Ureter (tissue), 1 donor: ENCODE measurements at places on chromosomes 1 and 21.

GRCh38 chr1:46183079-46183847, 7.0 kb upstream of the P3R3URF start:
- DNase-seq, result peak; percentile 90

- DNase-seq, result no peak
Measured at GRCh38 chr1:245290836-245291235, 136.1 kb downstream of the KIF26B start.

DNA sequence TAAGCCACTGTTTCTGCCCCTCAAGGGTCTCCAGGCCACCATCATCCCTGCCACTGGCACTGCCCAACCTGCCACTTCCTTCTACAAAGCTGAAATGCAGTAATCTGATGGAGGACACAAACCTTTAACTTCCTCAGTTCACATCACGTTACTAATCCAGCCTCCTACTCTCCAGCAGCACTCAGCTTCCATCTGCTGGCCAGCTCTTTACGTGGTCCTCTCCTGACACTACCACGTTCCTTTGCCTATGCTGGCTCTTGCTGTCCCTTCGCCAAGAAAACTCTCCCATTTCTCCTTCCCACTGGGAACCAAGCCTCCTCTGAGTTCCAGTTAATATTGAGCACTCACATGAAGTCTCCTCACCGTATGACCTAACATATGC, 124.0 kb downstream of the EDEM3 start:
- DNase-seq, result no peak

DNA sequence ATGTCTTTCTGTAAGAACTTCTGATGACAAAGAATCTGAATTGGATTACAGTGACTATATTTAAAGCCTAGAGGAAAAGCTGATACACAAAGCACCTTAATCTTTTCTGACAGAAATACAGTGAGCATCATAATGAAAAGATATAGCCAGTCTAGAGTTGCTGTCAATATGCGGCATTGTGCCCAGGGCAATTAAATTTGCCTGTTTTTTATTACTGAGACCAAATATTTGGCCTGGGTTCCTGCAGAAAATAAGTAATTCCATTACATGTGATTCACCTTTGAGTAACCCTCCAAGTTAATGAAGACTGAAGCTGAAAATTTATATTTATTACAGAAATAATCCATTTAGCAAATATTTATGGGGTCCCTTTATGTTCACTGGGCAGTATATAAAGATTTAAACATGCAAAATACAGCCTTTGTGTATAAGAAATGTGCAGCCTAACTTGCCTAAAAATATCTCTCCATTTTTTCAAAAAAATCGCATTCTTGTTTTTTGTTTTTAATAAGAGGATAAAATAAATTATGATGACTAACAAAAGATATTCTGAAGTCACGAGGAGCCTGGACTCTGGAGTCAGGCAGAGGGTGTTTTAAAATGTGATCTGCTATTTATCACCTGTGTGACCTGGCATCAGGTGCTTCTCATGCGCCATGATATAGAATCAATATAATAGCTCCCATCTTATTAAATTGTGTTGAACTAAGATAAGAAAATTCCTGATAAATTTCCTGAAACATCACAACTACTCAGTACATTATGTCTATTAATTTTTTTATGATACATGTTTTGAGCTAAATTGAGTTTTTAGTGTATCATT, 83.6 kb downstream of the SGIP1 start:
- no peak for DNase-seq

DNA sequence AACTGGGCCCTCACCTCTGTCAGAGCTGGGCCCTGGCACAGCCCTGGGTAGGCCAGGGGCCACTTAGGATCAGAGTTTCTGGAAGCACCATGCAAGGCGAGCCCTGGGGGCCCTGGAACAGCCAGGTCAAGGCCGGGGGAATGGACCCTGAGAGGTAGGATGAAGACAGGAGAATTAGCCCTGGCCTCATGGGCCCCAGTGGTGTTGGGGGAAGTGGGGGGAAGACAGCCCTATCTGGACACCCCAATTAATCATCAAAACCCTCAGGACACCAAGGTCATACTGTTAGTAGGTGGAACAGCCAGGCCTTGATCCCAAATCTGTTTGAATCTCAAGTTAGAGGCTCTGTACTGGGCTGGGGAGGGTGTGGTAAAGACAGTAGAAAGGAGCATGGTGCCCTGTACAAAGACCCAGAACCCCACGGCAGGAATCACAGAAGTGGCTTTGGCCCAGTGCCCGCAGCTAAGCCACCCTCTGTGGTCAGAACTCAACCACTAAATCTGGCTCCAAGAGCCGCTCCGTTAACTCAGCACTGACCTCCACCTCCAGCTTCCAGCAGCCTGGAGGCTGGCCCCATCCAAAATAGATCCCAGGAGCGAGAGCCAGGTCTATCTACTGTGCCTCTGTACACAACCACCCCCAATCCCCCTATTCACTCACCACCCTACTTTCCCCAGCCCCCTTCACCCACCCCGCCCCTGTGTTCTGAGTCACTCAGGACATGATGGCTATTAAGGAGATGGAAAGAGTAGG, 14.0 kb upstream of the TRIM63 start:
- DNase-seq, result no peak

DNA sequence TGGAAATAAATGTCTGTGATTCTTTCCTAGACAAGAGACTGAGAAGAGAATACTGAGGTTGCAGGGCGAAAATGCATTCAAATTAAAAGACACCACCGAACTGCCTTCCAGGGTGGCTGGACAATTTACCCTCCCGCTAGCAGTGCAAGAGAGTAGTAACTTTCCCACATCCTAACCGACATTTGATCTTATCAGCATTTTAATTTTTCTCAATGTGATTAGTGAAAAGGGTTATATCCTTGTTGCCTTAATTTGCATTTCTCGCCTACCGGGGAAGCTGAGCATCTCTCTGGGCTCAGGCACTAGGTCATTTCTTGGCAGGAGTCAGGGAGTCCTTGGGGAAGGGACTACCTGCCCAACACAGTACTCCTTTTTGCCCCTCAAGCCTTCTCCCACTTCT, 2.8 kb downstream of the TNFRSF8 start:
- DNase-seq, result no peak

DNA sequence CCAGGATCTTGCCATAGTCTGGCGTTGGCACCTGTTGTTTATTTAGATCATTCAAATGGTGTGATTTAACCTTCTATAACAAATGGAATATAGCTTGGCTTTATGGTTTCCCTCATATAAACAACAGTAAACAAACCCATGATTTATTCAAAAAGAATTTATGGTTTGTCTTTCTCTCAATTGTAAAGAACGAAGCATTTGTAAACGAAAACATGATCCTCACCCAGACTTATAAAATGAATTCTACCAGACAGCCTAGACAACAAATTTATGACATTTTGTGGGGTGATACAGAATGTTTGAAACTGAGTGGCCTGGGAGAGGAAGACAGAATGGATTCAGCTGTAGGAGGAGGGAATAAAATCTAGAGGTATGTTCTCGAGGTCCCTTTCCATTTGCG, 66.1 kb upstream of the PTGFR start:
- no peak for DNase-seq

GRCh38 chr1:117147856-117148588, 26.5 kb upstream of the TRIM45 start:
- DNase-seq, result no peak

- no peak for DNase-seq
Measured at GRCh38 chr1:188433425-188433824, 1604.7 kb downstream of the PLA2G4A start.

DNA sequence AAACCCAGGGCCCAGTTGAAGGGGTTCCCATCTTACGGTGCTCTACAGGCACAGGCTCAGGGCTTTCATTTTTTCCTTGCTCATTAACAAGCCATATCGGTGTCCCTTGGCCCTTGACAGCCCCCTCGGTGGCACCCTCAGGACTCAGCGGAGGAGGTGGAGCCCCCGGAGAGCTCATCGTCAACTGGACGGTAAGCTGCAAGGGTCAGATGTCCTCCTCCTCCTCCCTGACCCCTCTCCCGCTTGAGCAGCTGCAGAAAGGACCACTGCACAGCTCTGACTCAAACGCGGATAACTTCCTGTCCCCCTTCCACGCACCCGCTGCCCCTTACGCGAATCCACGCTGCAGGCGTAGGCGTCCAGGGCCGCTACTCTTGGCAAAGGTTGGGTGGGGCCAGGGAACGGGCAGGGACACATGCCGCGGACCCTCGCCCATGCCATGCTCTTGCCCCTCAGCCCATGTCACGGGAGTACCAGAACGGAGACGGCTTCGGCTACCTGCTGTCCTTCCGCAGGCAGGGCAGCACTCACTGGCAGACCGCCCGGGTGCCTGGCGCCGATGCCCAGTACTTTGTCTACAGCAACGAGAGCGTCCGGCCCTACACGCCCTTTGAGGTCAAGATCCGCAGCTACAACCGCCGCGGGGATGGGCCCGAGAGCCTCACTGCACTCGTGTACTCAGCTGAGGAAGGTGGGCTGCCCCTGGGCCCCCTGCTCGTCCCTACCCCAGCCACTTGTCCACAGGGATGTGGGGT, 14.7 kb downstream of the TMEM81 start:
- DNase-seq, result no peak

DNA sequence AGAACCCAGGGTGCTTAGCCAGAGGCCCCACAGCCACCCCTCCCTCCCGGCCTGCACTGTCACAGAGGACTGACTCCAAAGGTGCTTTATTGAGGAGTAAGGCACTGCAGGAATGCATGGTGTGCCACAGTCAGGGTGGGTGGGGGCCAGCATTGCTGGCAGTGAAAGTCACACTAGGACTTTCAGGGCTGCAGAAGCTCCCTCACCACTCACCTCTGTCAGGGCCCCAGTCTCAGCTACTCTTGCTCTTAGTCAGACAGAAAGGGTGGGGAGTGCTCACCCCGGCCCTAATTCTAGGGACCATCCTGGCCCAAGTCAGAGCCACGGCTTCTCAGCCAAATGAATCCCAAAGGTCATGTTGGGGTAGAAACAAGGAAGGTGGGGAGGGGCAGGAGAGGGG, 19.4 kb downstream of the KNCN start:
- DNase-seq, result no peak

DNA sequence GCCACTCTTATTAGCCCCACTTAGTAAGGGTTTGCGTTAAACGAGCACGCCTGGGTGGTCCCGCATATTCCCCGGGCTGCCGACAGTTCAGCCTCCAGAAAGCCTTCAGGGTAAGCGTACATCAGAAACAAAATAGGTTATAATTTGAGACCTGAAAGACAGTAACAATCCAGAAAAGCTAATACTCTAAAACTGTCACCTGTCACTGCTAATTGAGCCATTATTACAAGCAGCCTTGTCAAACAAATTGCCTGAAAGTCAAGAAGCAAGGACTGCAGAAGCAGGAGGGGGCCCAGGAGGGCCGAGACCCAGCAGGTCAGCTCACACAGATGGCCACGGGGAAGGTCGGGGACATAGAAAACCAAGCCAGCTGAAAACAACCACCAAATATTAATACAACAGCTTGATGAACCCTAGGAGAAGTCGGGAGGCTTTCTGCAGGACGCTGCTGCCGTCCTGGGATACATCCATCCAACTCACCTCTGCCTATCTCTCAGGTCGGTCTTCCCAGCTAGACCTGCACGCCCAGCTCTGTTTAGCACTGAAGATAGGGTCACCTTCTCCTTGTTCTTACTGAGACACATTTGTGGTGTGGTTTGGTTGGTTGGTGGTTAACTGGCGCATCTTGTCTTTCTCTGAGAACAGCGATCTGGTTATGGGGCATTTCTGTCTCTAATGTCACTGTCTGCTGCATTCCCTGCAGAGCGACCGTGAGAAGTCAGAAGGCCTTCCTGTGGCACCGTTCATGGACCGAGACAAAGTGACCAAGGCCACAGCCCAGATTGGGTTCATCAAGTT, 110.8 kb downstream of the WDR4 start:
- DNase-seq, result no peak

DNA sequence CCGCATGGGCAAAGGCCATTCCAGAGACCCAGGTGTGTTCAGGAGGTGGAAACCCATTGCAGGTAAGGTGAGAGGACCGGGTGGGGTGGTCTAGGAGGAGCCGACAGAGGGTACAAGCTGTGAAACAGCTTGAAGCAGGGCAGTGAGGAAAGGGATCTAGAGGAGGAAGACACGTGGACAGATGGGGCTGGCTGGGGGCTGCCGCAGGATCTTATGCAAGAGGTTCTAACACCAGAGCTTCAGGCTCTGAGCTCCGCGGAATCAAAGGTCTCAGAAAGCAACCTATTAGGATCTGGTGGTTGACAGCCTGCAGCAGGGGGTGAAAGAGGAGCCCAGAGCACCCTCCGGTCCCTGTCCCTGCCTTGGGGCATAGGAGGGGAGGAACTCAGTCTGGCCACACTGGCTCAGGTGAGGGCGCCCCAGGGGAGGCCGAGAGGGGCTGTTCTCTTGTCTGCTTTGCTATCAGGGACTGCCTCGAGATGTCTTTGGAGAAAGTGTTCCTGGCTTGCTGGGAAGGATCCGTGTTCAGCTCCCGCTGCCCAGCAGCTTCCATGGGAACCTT, 1.9 kb downstream of the TFF1 start:
- DNase-seq, result no peak

DNA sequence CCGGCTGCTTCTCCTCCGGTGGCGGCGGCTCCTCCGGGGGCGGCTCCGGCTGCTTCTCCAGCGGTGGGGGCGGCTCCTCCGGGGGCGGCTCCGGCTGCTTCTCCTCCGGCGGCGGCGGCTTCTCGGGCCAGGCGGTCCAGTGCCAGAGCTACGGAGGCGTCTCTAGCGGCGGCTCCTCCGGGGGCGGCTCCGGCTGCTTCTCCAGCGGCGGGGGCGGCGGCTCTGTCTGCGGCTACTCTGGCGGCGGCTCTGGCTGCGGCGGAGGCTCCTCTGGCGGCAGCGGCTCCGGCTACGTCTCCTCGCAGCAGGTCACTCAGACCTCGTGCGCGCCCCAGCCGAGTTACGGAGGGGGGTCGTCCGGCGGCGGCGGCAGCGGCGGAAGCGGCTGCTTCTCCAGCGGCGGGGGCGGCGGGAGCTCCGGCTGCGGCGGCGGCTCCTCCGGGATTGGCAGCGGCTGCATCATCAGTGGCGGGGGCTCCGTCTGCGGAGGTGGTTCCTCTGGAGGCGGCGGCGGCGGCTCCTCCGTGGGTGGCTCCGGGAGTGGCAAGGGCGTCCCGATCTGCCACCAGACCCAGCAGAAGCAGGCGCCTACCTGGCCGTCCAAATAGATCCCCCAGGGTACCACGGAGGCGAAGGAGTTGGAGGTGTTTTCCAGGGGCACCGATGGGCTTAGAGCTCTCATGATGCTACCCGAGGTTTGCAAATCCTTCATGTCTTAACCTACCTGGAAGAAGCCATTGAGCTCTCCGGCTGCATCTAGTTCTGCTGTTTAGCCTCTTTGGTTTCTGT, 2.0 kb downstream of the LORICRIN start:
- DNase-seq, result no peak

DNA sequence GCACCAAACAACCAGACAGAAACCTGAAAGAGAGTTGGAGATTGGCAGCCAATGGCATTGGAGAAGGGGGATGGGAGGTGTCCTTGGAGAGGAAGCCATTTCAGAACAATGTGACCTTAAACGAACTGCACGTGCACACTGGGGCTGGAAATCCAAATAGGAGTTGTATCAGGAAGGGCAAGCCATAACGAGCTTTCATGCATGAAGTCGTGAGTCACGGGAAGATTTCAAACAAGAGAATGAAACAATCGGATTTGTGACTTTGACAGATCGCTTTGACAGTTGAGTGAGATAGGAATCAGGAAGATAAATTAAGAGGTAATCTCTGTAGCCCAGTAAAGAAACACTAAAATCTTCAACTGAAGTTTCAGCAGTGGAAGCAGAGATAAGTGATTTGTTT, 445.8 kb upstream of the ZP4 start:
- no peak for DNase-seq

- DNase-seq, result no peak
Measured at GRCh38 chr1:6770751-6771440, 14.4 kb upstream of the CAMTA1 start.
